ENCODE measurements at places on chromosomes 2 and 18. TPM values are rescaled to one million over a fixed set of nuclear protein-coding genes. Genes with fewer than 3 reads are reported as not detected.

DNA sequence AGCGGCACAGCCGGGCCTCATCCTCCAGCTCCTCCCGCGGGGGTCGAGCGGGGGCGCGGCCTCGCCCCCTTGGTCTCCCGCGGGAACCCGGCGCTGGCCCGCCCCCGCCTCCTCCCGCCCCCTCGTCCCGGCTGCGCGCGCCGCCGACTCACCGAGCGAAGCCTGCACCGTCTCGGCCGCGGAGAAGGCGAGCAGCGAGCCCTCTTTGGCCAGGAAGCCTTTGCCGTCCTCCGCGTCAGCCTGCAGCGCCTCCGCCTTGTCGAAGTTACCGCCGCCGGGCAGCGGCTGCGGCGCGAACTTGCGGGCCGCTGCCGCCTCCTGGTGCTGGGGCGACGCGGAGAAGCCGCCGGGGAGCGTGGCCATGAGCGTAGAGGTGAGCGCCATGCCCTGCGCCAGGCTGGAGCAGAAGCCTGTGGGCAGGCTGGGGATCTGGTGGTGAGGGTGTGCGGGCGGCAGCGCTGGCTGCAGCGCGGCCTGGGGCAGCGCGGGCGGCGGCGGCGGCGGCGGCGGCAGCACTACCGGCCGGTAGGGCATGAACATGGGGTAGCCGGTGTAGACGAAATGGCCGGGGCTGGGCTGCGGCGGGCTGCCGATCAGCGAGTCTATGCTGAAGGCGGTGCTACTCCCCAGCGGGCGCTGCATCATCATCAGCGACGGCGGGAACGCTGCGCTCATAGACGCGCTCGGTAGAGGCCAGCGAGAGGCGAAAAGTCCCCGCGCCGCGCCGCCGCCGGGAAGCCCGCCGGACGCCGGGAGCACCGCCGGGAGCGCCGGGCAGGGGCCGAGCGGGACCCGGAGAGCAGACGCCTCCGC, 683 bp downstream of the GBX2 start:
- DNase-seq = no peak

DNA sequence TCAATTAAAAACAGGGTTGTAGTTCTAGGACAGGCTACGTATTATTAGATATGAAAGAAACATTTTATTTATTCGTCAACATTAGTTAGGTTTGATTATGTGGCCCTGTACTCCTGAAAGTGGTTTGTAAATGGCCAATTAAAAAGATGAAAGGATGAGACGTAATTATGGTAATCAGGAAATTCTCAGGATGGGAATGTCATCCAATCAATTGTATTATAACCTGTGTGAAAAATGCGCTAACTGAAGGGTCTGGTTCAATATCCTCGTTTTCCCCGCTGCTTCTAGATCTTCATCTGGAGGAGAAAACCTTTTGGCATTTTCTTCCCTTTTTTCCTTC, 5.6 kb upstream of the C18orf32 start:
- DNase-seq = no peak

DNA sequence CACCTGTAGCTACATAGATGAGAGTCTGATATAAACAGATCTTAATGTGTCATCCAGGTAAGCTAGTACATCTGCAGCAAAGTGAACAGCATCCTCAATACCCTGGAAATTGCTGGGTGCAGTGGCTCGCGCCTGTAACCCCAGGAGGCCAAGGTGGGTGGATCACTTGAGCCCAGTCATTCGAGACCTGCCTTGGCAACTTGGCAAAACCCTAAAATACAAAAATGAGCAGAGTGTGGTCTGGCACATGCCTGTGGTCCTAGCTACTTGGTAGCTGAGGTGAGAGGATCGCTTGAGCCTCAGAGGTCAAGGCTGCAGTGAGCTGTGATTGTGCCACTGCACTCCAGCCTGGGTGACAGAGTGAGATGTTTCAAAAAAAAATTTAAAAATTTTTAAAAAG, 233.9 kb upstream of the SP5 start:
- DNase-seq = no peak

DNA sequence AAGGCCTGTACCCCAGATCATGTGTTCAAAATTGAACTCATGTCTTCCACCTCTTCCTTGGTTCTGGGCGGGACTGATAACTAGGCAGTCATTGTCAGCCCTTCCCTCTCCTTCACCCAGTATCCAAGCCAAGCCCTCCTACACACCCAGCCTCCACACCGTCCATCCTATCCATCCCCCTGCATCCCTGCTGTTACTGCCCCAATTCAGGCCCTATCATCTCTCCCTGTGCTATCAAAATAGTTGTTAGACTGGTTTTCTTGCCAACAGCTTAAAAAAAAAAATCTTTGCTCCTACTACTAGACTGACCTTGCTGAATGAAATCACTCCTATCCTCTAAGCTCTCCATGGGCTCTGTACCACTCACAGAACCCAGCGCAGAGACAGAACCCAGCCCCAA, 32.8 kb downstream of the TGFA start:
- DNase-seq = no peak

DNA sequence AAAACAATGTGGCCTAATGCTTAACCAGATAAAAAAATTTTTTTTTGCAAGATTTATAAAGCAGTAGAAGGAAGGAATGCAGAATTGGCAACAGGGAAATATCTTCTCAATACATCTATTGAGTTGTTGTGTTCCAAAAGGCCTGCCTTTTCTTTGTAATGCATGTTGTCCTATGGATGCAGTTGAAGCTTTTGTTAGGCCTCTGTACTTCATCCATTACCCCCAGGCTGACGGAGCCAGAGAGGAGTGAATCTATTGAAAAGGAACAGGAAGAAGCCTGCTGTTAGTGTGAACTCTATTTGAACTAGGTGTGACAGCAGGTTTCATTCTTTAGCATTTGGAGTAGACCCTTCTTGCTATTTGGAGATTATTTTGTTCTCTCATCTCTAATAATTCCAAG, 56.5 kb downstream of the MTX2 start:
- no peak for DNase-seq

DNA sequence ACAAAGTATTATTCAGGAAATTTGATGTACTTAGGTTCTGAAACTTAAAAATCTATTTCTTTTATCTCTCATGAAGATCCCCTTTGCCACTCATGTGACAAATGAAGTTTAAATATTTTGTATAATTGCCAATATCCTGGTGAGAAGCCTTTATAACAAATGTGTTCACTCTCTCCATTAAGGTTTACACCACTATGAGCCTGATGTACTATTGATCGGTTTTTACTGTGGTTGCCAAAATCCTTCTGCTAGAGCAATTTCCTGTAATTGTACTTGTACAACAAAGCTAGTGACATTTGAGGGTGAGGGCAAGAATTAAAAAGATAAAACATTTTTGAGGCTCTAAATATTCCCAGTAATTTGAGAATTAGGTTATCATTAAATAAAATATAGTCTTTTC, 222.3 kb upstream of the CDH19 start:
- DNase-seq = no peak

- no peak for DNase-seq
Measured at GRCh38 chr2:176088048-176088936, 4.2 kb upstream of the HOXD13 start.

- no peak for DNase-seq
Measured at GRCh38 chr18:35409911-35410310, 32.8 kb upstream of the ZNF396 start.

DNA sequence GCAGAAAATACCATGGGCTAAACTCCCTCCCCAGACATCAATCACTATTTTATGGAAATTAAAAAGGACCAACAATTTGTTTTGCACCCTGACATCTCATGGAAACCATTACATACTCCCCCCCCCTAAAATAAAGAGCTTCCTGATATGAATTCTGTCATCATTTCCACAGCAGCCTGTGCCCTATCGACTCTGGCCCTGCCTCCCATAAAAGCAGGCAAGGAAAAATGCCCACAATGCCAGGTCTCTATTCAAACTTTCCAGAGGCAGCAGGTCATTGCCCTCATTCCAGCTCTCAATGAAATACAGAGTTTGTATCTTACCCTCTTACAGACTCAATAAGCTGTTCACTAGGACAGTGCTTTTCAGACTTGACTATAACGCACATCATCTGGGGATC, 254.4 kb upstream of the TANK start:
- no peak for DNase-seq

GRCh38 chr18:43542016-43542415, 264.7 kb upstream of the SYT4 start:
- DNase-seq = no peak

DNA sequence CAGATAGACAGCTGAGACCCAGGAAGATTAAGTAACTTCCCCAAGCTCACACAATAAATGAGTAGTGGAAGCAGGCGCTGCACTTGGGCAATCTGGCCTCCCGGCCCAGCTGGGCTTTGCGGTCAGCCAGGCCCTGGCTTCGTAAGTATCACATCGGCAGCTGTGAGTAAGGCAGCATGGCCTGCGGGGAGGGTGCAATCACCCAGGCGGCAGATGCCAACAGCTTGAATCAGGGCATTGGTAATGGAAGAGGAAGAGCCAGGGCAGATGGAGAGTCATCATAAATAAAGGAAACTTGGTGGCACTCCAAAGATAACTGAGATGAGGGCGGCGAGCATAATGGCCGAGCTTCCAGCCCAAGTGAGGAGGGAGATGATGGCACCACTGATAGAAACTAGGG, 217.9 kb upstream of the PID1 start:
- DNase-seq = no peak

GRCh38 chr18:79672490-79673276, 6.9 kb upstream of the CTDP1 start:
- no peak for DNase-seq

- DNase-seq = no peak
Measured at GRCh38 chr2:195945056-195945455, 123.6 kb downstream of the DNAH7 start.

DNA sequence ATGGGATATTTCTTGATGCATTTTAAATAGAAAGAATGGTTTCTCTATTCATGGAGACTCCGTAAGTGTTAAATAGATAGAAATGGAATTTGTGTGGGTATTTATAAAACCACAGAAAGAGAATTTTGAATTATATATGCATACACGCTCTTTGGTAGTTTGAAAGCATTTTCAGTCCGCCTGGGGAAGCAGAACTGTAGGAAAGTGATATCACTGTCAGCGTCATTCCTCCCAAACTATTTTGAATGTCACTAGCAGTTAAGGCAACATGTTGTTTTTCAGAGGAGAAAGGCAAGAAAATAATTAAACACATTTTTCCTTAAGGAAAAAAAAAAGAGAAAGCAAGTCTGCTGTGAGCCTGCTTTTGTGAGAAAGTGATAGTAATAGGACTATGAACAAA, 8.7 kb upstream of the ERMN start:
- DNase-seq = no peak

DNA sequence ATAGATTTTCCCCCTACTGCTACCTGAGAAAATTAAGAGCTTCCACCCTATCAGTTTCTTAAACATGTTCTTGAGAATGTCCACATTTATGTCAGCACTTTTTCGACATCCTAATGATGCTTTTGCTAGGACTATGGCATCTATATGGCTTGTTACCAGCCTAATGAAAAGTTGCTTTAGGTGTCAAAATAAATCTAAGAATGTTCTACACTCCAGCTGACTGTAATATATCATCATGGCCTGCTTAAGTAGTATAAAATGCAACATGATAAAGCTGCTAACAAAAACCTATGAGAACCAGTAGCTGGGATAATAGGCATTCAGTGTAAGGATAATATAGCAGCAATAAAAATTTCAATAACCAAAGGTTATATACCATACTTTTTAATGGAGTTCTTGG, 1983.5 kb upstream of the CELF4 start:
- no peak for DNase-seq

DNA sequence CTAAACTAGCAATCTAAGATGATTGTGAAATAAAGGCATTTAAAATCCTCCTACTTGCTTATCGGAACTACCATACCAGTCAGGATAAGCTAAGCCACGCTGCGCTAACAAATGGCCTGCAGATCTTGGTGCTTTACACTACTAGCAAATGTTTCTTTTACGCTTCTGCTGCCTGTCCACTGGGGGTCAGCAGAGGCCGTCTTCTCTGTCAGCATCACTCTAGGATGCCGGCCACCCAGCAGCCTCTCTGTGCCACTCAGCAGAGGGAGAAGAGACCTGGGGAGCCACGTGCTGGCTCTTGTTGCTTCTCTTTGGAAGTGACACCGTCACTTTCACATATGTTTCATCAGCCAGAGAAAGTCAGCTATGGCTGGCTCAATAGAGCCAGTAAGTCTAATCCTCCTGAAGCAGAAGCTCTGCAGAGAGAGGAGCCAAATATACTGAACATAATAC, 36.6 kb downstream of the COPS8 start:
- no peak for DNase-seq

GRCh38 chr2:176161825-176162626, 4.9 kb downstream of the HOXD3 start:
- DNase-seq = no peak

DNA sequence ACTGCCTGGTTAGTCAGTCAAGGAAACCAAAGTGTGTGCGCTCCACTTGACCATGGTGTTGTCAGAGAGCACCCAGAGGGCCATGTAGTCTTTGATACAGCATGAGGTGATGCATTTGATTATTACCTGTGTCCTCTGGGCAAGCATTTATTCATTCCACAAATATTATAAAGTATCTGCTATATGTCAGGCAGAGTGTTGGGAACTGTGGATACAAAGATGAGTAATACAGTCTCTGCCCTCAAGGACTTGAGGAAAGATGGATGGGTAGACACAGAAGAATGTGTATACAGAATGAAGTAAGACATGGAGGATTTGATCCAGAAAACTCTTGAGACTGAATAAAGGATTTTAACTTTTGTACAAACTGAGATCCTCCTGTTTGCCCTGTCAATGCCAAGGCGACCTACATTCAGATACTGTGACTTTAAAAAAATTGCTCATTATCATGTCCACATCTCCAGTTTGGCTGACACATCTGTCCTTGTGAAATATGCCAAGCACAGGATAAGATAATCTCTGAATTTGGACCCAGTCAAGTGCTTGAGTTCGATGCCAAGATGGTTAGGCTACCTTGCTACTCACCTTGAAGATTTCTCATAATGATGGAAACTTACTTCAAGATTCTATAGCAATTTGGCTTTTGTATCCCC, 50.8 kb downstream of the ACYP2 start:
- DNase-seq = no peak

DNA sequence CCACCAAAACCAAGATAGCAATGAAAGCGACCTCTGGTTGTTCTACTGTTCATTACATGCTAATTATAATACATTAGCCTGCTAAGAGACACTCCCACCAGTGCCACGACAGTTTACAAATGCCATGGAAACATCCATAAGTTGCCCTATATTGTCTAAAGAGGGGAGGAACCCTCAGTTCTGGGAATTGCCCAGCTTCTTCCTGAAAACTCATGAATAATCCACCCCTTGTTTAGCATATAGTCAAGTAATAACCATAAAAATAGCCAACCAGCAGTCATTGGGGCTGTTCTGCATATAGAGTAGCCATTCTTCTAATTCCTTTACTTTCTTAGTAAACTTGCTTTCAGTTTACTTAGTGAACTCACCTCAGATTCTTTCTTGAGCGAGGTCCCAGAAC, 189.8 kb upstream of the SOX11 start:
- DNase-seq = no peak

- DNase-seq = no peak
Measured at GRCh38 chr2:196331143-196331542, 159.8 kb upstream of the STK17B start.

The PTPRN gene
- 0.08 TPM for polyA plus RNA-seq

The THSD7B gene
- polyA plus RNA-seq = 5.4 TPM

The KCNJ3 gene
- 7.9 TPM for polyA plus RNA-seq

The STAT4 gene
- polyA plus RNA-seq = 11.7 TPM

The MROH2A gene
- 0.24 TPM for polyA plus RNA-seq

The SRD5A2 gene
- polyA plus RNA-seq = 0.06 TPM

The CAB39 gene
- 99.9 TPM for polyA plus RNA-seq

The GAL3ST2 gene
- 0.37 TPM for polyA plus RNA-seq

The CCDC178 gene
- 2.4 TPM for polyA plus RNA-seq

The ARHGEF4 gene
- polyA plus RNA-seq = 7.5 TPM

The CRYGC gene
- not detected for polyA plus RNA-seq

The TUBA4B gene
- polyA plus RNA-seq = 0.49 TPM

All from right renal cortex interstitium (tissue), 3 donors.